ENCODE measurements at places on chromosomes 6 and 20. TPM values are rescaled to one million over a fixed set of nuclear protein-coding genes. Genes with fewer than 3 reads are reported as not detected.

DNA sequence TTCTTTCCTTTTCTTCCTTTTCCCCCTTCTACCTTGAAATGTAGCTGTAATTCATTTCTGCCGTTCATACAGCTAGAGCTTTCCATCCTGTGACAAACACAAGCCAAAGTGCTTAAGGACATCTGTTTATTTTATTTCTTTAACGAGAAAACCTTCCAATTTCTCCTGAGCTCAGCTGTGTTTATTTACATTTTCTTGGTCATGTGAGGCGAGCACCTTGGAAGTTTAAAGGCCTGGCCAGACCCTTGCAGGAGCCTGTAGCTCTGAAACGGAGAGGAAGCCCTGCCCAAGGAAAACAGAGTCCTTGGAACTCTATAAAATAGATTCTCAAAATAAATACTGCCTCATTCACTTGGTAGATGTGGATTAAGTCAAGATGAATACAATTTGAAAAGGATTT, 223.1 kb downstream of the EYA2 start:
- no peak for DNase-seq

DNA sequence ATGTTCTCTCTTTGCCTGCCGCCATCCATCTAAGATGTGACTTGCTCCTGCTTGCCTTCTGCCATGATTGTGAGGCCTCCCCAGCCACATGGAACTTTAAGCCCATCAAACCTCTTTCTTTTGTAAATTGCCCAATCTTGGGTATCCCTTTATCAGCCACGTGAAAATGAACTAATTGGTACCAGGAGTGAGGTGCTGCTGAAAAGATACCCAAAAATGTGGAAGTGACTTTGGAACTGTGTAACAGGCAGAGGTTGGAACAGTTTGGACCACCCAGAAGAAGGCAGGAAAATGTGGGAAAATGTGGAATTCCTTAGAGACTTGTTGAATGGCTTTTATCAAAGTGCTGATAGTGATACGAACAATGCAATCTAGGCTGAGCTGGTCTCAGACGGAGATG, 694.9 kb downstream of the FRK start:
- DNase-seq: no peak

DNA sequence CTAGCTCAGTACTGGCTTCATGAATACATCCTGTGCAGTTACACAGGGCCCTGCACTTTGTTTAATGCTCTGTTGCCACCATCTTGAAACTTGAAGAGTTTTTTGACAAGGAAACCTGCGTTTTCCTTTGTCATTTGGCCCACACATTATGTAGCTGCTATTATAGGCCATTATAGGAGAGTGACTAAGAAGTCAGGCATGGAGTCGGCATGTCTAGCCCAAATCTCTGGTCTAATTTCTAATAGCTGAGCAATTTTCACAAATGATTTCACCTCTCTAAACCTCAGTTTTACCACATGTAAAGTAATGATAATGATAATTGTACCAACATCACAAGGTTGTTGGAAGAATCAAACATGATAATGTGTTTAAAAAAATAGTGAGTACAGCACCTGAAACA, 67.1 kb upstream of the MYLIP start:
- no peak for DNase-seq

GRCh38 chr6:162187168-162187935, 540.2 kb downstream of the PRKN start:
- DNase-seq: no peak

DNA sequence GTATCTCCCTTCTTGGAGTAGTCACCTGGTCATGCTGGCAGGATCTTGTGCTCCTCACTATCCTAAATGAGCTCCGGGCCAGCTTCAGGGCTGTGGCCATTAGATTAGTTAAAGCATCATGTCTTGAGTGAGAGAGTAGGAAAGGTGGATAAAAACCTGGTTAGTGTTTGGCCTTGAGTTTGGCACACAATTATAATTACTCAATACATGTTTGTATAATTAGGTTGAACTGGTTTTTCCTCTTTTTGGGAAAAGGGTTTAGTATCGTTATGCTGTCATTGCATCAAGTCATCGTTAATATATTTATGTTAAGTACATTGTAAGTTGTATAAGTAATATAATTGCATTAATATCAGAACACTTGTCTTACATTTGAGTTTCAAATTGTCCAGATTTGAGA, 126.3 kb downstream of the CDKAL1 start:
- no peak for DNase-seq

The SCUBE3 gene
- not detected for total RNA-seq

GRCh38 chr6:13014504-13015378, 298.2 kb downstream of the PHACTR1 start:
- DNase-seq: no peak

DNA sequence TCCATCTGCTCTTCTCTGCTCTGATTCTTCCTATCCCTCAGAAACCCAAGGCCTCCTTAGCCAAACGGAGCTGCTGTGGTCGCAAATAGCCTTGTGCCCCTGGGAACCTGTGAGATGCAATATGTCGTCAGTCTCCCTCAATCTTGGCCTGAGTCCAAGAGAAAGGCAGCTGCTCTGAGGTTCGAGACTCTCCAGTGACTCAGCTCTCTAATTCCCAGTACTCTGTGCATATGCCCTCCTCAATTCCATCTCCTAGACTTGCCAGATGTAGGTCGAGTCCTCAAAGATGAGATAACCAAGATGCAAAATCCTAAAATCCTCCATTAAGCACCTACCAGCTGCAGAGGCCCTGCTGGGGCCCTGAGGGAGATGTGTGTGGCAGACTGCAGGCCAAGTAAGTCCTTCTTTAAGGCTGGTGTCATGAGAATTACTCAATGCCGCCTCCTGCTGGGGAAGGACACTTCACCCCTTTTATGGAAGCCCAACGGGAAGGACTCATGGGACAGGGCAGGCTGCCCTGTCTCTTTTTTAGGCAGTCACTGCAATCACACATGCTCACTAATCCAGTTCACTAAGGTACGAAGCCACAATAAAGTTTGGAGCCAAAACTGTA, 28.5 kb downstream of the C6orf15 start:
- DNase-seq: peak; percentile 58

- DNase-seq: no peak
These were observed 33.1 kb upstream of the MCUR1 start for GRCh38 chr6:13847326-13848050.

- DNase-seq: peak; percentile 29
These were observed at the start of gene HLA-DRB5 for GRCh38 chr6:32529697-32530430. Gene HLA-DRB5, minus strand, starts transcription at chr6:32530287. Its CDS starts 63 bp downstream, at chr6:32530224.

GRCh38 chr20:43984587-43984986, 69.9 kb downstream of the TOX2 start:
- DNase-seq: no peak

The TCP11 gene
- not detected for total RNA-seq

- DNase-seq: no peak
These were observed 524.4 kb downstream of the KIF16B start for GRCh38 chr20:16048876-16049275.

DNA sequence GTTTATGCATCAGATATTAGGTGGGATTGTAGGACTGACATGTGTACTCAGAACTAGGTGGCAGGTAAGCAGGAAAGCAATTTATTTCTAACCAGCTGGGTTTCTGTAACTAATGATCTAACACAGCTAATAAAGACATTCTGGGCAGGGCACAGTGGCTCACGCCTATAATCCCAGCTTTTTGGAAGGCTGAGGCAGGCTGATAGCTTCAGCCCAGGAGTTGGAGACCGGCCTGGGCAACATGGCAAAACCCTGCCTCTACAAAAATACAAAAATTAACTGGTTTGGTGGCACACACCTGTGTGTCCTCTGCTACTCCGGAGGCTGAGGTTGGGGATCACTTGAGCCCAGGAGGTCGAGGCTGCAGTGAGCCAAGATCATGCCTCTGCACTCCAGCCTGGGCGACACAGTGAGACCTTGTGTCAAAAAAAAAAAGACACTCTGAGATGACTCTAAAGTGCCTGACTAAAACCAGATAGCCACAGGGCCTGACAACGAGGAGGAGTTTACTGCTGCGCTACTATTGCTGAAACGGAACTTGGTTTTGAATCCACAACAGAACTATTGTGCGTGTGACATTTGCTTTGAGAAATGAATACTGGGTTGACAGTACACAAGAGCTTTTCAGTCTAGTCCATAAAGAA, 29.2 kb upstream of the CEP85L start:
- no peak for DNase-seq

The PCSK2 gene
- total RNA-seq: not detected

- no peak for DNase-seq
These were observed 479.1 kb upstream of the GJE1 start for GRCh38 chr6:141653590-141653989.

- no peak for DNase-seq
These were observed 94.5 kb upstream of the NRSN1 start for GRCh38 chr6:24031496-24031895.

DNA sequence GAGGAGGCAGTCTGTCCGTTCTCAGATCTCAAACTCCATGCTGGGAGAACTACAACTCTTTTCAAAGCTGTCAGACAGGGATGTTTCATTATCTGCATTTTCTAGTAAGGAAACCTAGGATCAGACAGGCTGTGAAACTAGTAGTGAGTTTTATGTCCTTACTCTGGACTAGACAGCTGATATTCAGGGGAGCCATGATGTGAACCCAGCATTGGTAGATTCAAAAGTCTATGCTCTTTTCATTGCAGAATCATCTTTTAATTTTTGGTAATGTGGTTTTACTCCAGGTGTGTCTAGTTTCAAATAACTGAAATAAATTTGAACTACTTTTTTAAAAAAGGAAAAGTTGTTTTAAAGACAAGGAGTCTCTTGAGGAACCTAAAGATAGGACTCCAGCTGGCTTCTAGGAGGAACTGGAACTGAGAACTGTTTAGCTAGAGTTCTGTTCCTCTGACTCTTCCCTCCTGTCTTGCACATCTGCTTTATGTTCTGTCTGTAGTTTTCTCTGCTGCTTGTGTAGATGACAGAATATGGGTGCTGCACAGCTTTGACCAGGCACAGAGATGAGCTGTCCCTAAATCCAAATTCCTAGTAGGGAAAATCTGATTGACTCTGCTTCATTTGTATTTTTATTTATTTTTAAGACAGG, 27.8 kb upstream of the RNF144B start:
- DNase-seq: no peak

DNA sequence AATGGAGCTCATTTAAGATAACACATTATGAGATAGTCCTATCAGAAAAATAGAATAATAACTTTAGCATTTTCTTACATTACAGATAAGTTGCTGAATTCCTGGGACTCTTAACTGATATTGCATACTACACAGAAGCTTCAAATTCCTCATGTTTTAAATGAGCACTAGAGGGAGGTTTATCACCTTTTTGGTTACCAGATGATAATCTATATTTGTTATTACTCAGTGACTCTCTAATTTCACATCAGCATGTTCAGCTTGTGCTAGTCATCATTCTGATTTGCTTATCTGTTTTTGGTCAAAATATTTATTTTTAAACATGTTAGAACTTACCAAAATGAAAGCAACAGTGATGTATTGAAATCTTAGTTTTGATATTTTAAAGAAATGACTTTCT, 20.5 kb upstream of the GJA10 start:
- DNase-seq: no peak

The SMLR1 gene
- not detected for total RNA-seq

DNA sequence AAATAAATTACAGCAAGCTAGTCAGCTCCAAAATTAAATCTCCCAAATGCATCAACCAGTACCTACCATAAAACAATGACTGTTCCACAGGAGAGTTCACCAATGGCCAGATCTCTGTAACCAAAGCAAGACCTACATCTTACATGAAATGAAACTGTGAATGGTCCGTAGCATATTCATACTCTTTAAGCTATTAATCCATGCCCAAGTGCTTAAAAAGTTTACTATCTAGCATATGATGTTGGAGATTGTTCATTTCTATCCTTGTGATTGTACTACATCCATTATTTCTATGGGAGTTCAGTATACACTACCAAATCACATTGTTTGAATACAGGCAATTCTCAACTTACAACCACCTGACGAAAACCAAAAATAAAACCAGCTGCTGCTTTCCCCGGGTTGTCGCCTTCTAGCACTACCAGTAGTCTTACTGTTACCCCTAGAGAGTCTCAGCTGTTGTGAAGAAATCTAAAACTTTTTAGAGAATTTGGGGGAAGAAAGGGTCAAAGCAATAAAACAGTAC, 38.0 kb downstream of the HIVEP2 start:
- DNase-seq: peak; percentile 46

The SLC22A1 gene
- total RNA-seq: 1.3 TPM

DNA sequence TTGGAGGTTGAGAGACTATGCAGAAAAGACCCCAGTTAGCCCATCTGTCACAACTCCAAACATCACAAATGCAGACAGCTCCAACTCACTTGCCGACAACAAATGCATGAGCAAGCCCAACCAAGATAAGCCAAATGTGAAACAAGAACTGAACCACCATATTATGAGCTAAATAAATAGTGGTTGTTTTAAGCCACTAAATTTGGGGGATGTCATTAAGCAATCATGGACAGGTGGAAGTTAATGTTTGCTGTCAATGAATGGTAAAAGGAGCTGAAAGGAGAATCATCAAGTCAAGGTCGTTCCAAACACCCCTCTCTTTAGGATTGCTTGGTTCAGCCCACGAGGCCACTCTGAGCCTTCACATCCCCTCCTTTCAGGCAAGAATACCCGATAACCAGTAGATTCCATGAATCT, 71.2 kb upstream of the PLCB4 start:
- DNase-seq: no peak

DNA sequence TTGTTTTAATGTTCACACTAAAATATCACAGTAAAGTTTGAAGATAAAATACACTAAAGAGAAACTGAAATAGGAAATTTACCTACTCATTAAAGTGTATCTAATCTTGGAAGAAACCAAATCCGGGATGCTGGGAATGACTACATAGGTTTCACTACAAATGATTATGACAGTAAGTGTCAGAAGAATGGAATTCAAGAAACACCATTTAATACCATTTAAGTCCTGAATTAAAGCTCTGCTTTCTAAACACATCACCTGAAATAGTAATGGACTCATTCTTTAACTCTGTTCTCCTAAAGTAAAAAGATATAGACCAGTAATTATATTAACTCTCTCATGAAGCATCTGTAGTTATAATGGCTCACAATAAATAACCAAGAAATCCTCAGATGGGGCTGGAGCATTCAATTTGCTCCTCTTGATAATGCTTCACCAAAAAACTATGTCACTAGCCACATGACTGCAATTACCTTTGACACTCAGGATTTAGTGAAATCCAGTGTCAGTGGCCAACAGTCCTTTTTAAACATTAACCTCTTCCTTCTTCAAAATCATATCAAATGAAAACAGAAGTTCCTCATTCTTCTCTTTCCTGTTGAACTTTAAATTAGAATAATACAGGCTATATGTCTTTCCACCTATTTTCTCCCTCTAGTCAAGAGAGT, 41.4 kb downstream of the MAP7 start:
- no peak for DNase-seq

The RNF144B gene
- total RNA-seq: 2.0 TPM

- DNase-seq: no peak
These were observed 27.2 kb upstream of the DEFB125 start for GRCh38 chr20:60035-60918.

DNA sequence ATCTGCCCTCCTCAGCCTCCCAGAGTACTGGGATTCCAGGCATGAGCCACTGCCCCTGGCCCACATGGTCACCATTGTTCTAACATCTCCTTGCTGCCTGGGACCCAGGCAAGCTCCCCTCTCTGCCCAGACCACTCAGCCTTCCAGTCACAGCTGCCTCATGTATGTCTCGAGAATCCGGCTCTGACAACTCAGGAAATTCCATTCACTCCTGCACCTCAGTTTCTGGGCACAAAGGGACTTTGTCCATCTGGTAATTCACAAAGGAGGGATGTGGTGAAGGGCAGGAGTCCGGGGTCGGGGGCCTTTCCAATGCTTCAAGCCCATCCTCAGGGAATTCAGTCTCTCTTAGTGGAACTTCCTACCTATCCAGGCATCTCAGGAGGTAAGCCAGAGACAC, 40.7 kb downstream of the JPH2 start:
- DNase-seq: no peak

The TULP1 gene
- total RNA-seq: not detected

- DNase-seq: peak; percentile 80
These were observed 10.3 kb upstream of the TULP1 start for GRCh38 chr6:35522660-35523658.
